ENCODE measurements at places on chromosomes 7 and 10. TPM values are rescaled to one million over a fixed set of nuclear protein-coding genes. Genes with fewer than 3 reads are reported as not detected.
A peak's percentile ranks its signal among the peaks of the same experiment; 100 is the strongest.

Gene CAV2
- 311 TPM for total RNA-seq

Gene IFIT2
- 2.6 TPM for total RNA-seq

Gene GLCCI1
- total RNA-seq: 18.4 TPM

- no peak overlapping the region for H3K4me3 ChIP-seq
- no peaks in the 10 kb centered on the region for H3K27me3 ChIP-seq
- no peaks in the 10 kb centered on the region for H3K36me3 ChIP-seq
- no peak overlapping the region for H3K27ac ChIP-seq
These were observed 5.6 kb upstream of the BPGM start for GRCh38 chr7:134640842-134641715.

DNA sequence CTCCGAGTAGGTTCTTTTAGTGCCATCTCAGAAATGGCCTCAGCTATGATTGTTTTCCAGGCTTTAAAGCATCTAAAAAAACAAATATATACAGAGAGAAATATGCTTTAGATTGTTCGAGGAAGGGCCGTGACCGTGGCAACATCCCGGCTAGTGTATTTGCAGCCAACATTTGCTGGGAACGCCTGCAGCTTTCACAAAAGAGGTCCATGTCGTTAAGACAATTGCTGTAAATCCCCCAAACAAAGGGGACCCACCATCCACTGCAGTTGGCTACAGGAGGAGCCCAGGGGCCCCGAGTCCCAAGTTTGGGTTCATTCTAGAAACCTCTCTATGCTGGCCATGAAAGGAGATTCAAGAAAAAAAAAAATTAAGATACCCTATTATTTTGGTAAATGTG lies 152.8 kb upstream of the TCF7L2 start:
- H3K4me1 ChIP-seq: no peaks in the 10 kb centered on the region
- H3K4me3 ChIP-seq: no peak overlapping the region
- no peak for DNase-seq
- no peak overlapping the region for H3K27ac ChIP-seq
- H3K36me3 ChIP-seq: no peaks in the 10 kb centered on the region

DNA sequence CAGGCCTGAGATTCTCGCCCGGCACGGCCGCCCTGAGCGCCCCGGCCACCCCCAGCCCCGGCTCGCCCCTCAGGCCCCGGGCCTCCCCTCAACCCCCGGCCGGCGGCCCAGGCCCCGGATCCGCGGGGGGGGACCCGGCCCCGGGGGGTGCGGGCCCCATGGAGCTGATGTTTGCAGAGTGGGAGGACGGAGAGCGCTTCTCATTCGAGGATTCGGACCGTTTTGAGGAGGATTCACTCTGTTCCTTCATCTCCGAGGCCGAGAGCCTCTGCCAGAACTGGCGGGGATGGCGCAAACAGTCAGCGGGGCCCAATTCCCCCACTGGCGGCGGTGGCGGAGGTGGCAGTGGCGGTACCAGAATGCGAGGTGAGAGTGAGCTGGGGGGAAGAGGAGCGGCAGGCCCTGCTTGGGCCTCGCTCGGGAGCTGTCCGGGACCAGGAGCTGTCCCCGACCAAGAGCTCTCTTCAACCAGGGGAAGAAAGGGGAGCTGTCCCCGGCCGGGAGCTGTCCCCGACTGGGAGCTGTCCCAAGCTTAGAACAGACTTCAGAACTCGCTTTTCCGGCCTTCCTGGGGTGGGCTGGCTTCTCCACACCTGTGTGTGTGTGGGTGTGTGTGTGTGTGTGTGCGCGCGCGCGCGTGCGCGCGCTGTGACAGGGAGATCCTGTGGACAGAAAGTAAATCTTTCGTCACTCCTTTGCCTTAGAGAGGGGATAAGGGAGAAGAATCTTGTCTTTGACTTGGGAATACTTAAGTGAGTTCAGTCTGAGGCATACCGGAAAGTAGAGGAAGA lies 510 bp downstream of the ZSWIM8 start:
- no peaks in the 10 kb centered on the region for H3K27me3 ChIP-seq
- DNase-seq: no peak
- H3K4me1 ChIP-seq: peaks cover 10% of the 10 kb centered on the region
- peak overlapping the region; percentile 99 for H3K4me3 ChIP-seq
- peak overlapping the region; percentile 92 for H3K27ac ChIP-seq

- DNase-seq: no peak
- H3K4me3 ChIP-seq: peak overlapping the region; percentile 48
- H3K36me3 ChIP-seq: no peaks in the 10 kb centered on the region
- no peak overlapping the region for H3K27ac ChIP-seq
- H3K4me1 ChIP-seq: no peaks in the 10 kb centered on the region
- H3K27me3 ChIP-seq: no peaks in the 10 kb centered on the region
These were observed 54.3 kb upstream of the DPYSL4 start for GRCh38 chr10:132132421-132132841.

- no peaks in the 10 kb centered on the region for H3K27me3 ChIP-seq
- no peak for DNase-seq
- no peaks in the 10 kb centered on the region for H3K36me3 ChIP-seq
- no peaks in the 10 kb centered on the region for H3K4me1 ChIP-seq
- H3K27ac ChIP-seq: no peak overlapping the region
These were observed 35.6 kb downstream of the COL13A1 start for GRCh38 chr10:69837261-69837660.
